ENCODE measurements at places on chromosomes 1 and 21.

DNA sequence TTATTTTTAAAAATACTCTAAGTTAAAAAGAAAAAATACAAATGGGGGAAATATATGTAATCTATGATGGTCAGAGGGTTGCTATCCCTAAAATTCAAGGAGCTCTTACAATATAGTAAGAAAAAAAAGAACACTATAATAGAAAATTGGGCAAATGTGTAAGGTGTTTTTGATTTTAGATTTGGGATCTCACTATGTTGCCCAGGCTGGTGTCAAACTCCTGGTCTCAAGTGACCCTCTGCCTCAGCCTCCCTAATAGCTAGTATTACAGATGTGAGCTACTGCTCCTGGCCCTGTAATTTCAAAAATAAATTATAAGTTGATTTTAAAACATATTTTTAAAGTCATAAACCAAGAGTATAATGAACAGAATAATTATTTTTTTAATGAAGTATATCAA, 45.9 kb downstream of the CDC42BPA start:
- DNase-seq = no peak

GRCh38 chr1:203147376-203147775, 19.9 kb downstream of the ADORA1 start:
- DNase-seq = no peak

GRCh38 chr1:197355248-197355995, 87.4 kb downstream of the CRB1 start:
- DNase-seq = no peak

DNA sequence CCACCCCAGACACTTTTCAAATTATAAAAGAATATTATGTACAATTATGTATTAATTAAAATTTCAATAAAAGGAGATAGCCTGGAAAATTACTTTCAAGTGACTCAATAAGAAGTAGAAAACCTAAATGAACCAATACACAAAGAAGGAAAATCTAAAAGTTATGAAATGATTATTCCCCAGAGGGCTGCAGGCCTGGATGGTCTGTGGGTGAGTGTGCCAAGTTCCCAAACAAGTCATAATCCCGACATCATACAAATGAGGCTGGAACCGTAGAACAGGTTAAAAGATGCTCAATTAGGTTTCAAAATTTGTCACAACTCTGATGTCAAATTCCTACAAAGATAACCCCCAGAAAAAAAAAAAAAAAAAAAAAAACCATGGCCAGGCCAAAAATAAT, 12.7 kb downstream of the SPATC1L start:
- DNase-seq = no peak

GRCh38 chr1:117780687-117781475, 148.5 kb downstream of the GDAP2 start:
- no peak for DNase-seq

GRCh38 chr1:43763497-43763973, 56.2 kb downstream of the ST3GAL3 start:
- no peak for DNase-seq

DNA sequence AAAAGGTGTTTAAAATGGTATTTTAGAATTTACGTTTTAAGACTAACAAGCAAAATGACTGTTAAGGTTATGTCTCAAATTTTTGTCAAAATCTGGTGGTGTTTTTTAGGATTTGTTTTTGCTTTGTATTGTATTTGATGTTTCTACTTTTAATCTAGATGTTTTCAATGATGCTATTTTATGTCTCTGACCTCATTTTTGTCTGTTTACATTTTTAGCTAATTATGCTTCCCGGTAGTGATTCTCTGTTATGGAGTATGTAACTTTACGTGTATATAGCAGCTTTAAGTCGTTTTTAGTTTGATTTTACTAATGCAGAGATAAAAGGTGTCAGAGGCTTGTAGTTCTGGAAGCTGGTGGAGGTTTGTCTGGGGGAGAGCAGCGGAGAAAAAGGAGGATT, 71.8 kb downstream of the PRDM2 start:
- no peak for DNase-seq

GRCh38 chr1:101071470-101071891, 45.9 kb upstream of the DPH5 start:
- no peak for DNase-seq

- no peak for DNase-seq
Measured at GRCh38 chr1:225923381-225923691, 714 bp downstream of the PYCR2 start.

GRCh38 chr1:37453647-37454046, 20.7 kb upstream of the ZC3H12A start:
- no peak for DNase-seq

- DNase-seq = no peak
Measured at GRCh38 chr1:113674591-113674990, 84.7 kb downstream of the PHTF1 start.

DNA sequence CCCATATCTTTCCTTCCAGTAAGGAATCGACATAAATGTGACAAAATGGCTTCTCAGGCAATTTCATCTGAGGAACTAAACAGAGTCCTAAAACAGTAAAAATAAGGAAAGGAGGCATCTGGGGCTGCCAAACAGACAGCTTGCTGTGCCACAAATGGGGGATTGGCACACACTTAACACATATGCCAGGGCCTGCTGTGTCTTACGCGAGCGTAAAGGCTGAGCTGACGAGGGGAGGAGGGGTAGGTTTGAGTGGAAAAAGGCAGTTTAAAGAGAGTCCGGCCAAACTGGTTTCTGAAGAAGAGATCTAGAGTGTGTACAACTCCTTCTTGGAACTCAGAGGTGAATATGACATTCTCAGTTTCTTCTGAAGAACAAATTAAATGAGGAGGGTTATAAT, 244.1 kb upstream of the MAP1LC3C start:
- no peak for DNase-seq

DNA sequence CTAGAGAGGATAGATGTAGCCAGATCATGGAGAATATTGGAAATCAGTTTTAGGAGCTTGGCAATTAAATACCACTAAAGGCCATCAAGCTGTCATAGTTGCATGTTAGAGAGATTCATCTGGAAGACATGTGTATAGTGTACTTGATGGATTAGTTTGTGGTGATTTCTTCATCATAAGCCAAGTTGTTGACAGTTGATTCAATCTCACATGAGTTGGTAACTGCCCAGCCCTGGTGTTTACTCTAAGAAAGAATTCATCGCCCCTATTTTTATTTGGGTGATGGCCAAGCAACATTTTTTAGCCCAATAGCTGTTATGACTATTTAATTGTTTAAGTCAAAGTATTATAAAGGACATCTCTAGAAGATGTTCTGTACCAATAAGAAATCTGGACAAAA, 737.6 kb downstream of the PLA2G4A start:
- no peak for DNase-seq

DNA sequence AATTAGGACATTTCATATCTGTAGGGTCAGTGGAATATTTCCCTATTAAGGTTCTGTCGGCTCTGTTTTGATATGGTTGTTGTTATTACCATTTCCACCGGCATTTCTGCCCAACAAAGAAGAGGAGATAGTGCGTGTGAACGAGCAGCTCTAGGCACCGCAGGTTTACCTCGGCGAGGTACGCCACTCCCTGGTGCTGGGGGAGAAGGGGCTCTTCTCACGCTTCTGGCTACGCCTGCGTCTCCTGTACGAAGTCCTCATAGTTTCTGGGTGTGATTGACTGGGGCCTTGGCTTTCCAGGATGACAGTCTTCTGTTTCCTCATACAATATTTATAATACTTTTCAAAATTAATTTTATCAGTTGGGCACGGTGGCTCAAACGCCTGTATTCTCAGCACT, 54.4 kb upstream of the DIP2A start:
- no peak for DNase-seq

GRCh38 chr1:164999146-164999545, 357.4 kb downstream of the LMX1A start:
- no peak for DNase-seq

GRCh38 chr21:42696501-42697040, 43.1 kb downstream of the PDE9A start:
- DNase-seq = no peak

DNA sequence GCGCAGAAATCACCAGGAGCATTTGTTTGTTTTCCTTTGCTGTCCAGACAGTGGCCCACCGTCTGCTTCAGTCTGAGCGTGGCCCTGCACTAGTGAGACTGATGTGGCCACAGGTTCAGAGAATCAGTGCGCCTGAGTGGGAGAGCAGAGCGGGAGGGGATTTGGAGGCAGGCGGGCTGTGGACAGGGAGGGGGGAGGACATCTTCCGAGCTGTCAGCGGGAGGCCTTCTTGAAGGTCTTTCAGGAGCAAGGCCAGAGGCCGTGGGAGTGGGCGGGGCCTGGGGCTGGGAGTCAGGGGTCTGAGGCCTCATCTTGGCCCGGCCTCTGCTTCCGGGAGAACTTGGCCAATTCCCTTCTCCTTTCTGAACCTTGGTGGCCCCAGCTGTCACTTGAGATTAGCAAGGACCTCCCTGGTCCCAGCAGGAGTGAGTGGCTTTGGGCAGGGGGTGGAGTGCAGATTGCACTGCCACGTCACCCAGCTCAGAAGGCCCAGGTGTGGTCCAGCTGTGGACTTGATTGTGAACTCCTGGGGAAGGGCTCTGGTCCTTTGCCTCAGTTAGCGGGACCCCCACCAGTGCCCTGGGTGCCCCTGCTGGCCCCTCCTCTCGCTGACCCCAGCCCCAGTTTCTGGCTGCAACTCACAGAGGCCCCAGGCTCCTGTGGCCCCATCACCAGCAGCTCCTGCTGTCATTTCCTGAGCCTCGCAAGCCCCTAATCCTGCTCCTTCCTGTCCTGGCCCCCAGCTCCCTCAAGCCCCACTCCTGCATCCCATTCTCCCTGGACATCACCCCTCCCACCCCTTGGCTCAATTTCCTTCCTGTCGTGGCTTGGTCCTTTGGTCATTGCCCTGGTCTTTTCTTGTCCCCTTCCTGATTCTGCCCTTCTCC, 8.4 kb downstream of the TNFRSF1B start:
- DNase-seq = no peak

- no peak for DNase-seq
Measured at GRCh38 chr21:28770867-28771661, 221.6 kb downstream of the LTN1 start.

GRCh38 chr1:153773096-153773921, 1.9 kb upstream of the SLC27A3 start:
- DNase-seq = no peak

DNA sequence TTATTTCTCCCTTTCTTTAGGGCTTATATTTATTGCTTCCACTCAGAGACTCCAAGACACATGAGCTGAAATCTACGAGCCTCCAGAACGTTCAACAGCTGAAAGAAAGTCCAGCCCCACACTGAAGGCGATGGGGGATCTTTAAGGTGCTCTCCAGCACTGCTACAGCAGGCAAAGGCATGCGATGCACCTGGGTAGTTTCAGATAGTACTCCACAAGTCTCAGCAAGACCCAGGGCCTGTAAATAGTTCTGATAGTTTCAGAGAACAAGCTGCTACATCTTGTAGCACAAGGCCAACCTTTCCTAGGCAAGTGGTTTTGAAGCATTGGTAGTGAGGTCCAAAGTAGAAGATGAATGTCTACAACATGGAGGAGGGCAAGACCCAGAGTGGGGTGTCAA, 2.2 kb upstream of the HSD3B1 start:
- no peak for DNase-seq

GRCh38 chr21:33325222-33326067, 675 bp downstream of the IFNAR1 start:
- no peak for DNase-seq

DNA sequence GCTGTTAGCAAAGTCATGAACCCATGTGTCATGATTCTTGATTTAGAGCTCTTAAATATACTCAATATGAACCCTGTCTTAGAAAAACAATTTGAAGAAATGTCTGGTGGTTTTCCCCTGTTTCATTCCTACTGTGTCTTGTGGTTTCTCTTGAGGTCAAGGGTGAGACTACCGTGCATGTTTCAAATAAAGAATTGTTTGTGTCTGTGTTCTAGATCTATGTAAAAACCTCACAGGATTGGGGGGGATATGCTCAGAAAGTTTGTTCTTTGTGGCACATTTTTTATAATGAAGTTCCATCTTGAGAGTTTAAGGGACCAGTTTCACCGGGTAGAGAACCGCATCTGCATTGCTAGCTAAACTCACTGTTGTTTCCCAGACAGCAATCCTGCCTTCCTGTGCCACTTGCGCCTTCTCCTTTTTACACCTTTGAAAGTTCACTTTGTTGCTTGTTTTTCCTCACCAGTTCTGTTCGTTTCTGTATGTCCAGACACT, 30.9 kb upstream of the CACYBP start:
- no peak for DNase-seq

DNA sequence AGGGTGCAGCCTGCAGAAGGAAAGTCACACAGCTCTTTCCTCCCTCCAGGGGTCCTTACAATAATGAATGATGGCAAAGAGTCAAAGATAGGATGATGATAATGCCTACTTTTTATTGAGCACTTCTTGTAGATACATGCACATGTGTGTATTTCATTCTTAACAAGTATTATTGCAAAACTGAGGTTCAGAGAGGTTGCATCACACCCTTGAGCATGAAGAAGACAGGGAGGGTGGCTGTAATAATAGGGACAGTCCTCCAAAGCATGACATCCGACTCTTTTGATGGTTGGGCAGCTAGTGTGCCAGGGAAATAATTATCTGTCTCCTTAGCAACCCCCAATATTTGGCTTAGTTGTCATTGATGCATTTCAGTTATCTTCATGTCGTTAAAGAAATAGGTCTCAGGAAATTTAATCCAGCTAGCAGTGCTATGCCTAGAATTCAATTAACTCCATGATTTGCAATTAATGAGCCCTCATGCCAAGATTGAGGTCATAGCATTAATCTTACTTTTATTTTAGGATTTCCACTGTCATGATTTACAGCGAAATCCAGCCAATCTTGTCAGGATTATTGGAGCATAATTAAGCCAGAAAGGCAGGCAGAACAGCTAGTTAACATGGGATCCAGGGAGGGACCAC, 35.0 kb downstream of the DNAJC6 start:
- DNase-seq = no peak

- no peak for DNase-seq
Measured at GRCh38 chr1:109768335-109768650, 4.6 kb upstream of the EPS8L3 start.
